ENCODE measurements at places on chromosomes 1 and 21. TPM values are rescaled to one million over a fixed set of nuclear protein-coding genes. Genes with fewer than 3 reads are reported as not detected.
A peak's percentile ranks its signal among the peaks of the same experiment; 100 is the strongest.

DNA sequence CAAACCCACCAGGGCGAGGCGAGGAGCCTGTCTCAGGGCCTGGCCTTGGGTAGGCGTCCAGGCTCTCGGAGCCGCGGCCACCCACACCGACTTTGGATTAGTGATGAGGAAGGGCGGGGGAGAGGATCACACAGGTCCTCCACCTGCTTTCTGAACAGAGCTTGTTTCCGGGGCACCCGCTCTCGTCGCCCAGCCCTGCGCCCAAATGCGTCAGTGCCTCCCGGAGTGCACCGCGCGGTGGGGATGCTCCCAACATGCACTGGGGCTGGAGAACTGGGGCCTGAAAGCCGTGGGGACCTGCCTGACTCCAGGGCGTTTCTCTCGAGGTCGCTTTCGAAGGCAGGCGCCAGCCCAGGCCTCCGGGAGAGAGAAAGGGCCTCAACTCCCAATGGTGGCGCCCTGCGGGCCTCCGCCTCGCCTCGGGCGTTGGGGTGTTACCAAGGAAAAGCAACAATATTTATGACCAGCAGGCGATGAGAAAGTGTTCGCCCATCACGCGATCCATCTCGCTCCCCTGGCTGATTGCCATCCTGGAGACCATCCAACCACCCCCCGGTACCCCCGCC is 8.9 kb upstream of the LHX8 start:
- DNase-seq, result no peak

DNA sequence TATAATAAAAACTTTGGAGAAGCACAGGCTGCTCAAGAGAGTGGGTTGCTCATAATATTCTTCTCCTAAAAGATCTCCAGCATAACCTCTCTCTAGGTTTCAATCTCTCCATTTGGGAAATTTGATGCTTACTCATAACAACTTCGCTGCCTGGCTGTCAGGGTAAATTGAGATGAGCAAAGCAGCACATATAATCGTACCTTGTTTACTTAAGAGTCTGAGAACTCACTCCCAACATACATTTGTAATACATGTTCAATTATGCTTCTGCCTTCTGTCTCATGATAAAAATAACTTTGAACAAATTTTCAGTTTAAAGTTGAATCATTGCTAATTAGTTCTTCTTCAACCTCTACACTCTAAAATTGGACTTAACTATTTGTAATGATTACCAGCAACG is 68.9 kb downstream of the DUSP10 start:
- no peak for DNase-seq

DNA sequence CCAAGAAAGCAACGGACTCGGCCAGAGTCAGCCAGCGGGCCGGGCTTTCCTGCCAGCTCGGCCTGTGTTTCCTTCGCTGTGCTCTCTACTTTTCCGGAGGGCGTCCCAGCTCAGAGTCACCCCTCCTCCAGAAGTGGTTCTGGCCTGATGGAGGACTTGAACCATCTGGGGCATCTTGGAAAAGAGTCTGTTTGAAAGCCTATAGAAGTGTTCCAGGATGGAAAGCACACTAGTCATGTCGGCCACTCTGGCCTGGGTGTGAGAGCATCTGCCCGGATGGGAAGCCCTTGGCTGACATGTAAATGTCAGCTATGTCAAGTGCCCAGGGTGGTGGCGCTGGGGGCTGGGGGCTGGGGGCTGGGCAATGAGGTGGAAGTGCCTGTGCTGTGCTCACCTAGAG is 113.4 kb downstream of the DHRS3 start:
- DNase-seq, result no peak

- DNase-seq, result no peak
Observed at GRCh38 chr1:25541889-25542658, 1.3 kb upstream of the LDLRAP1 start.

GRCh38 chr1:22037520-22037919 is 15.0 kb upstream of the CDC42 start:
- DNase-seq, result no peak

DNA sequence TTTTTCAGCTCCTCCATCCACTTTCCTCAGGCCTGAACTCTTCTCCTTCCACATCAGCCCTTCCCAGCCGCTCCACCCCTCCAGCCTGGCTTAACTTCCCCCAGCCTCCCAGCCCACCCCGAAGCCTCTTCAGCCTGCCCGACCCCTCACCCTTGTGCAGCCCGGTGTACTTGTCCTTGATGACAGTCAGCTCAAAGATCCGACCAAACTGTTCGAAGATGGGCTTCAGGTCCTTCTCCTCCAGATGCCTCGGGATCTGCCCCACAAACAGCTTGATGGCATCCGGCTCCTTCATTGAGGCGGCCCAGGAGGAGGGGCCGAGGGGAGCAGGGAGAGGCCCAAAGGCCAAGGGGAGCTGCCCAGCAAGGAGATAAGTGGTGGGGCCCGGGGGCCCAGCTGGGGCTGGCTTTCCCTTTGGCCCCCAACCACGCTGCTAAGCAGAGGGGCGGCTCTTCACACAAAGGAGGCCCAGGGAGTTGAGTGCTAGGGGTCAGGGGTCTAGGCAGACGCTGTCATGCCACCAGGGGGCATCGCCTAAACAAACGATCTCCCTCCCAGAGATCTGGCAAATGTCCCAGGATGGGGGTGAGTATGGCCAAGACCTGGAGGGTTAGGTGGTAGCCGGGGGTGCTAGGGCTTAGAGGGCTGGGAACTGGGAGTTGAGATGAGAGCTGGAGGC is 738 bp downstream of the CELF3 start:
- DNase-seq, result no peak

GRCh38 chr1:55318116-55318817 is 103.1 kb upstream of the USP24 start:
- DNase-seq, result no peak

DNA sequence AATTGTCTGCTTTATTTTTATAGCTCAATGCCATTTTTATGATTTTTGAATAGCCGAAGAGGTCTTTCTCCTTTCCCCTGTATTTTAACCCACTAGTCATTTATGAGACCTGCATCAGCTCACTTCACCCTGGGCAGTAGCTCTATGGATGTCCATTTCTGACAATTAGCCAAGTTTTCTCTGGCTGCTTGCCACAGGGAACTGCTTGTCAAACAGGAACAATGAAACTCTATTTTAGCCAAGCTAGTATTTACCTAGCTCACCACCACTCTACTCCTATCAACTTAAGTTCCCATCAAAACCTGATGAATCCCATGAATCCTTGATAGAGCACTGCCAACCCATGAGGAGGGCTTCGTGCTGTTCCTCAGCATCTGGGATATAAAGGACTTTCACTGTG is 406.7 kb downstream of the RWDD3 start:
- no peak for DNase-seq

DNA sequence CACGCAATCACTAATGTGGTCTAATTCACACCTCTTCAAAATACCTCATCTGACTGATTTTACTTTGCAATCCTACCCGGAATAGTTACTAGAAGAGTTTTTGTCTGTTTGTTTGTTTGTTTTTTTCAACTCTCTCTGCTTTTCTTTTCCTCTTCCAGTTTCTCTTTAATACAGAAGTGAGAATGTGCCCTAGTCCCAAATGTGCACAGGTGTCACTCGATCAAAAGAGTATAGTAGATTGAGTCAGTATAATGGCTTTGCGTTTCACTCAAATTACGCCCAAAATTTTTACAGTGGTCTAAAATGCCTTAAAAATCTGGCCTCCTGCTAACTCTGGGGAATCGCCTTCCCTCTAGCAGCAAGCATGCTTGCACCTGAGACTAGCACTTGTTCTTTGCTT is 1536.8 kb downstream of the KCNT2 start:
- no peak for DNase-seq

DNA sequence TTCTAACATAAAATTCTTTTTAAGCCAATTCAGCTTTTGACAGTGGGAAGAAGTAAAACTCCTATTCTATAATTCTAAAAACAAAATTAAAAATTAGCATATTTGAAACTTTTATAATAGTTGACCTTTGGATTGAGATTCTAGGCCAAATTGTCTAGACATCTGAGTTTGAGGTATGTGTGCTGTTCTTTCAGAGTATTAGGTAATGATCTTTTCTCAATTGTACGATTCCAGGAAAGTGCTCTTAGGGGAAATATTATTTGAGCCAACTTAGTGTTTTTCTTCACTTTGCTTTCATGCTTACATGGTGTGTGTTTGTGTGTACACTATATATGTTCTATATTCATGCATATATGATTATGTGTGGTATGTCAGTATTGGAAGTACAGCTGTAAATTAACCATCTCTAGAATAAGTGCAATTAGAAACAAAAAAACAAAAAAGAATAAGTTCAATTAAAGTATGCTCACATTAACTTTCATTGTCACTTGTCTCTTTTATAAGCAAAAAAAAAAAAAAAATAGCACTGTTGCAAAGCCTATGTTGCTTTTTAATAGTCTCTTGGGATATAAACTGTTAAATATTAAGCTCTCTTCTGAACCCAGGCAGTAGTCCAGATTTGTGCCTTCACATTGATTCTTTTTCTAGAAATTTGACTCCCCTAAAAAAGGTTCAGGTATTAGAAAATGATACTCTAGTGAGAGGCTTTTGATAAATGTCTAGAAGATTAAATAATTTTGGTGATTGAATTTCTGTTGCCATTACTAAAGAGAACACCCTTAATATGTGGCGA is 132.2 kb downstream of the ATP5PO start:
- DNase-seq, result no peak

- no peak for DNase-seq
Observed at GRCh38 chr1:174916846-174917245, 82.9 kb upstream of the CACYBP start.

DNA sequence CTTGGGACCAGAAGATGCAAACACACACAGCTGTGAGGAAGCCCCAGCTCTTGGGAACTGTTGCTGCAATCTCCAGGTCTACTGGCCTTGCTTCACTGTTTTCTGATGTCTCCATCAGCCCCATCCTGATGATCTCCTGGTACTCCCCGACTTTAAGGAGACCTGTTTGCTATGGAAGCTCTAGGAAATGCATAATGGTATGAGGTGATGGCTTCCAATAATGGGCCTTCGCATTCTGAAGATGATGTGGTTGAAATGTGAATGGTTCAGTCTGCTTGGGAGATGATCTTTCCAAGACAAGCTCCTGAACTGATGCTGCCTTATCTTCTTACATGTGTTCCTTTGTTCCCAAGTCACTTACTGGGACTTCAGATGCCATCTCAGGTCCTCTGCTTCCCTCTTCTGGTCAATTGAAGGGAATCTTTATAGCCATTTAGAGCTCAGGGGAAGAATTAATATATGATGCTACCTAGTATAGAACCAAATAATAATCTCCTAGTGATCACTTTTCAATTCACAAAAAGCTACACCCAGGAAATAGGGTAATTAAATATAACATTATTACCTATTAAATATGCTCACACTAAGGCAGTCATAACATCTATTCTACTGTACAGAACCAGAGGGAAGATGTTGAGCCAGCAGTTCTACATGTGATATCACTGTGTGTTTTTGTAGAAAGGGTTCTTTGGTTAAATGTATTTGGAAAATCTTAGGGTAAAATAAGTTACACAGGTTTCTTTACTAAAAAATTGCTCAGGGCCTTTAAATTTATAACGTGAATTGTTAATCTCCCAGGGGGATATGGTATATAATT is 73.9 kb upstream of the VTCN1 start:
- peak; percentile 29 for DNase-seq

DNA sequence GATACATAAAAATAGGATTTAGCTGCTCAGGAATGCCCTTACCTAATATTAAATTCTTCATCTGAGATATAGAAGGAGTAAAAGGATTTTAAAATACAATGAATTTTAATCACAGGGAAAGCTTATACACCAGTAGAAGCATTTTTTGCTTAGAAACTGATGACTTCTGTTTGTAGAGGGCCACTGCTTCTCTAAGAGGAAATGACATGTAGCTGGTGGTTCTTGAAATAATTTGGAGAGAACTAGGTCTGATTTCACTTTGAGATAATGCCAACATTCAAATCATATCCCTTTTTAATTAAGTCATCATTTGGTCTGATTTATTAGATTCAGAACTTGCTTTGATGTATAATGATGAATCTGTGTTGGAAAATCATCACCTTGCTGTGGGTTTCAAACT is 166.6 kb upstream of the SGIP1 start:
- no peak for DNase-seq

- DNase-seq, result no peak
Observed at GRCh38 chr1:51660580-51660979, 43.7 kb downstream of the OSBPL9 start.

DNA sequence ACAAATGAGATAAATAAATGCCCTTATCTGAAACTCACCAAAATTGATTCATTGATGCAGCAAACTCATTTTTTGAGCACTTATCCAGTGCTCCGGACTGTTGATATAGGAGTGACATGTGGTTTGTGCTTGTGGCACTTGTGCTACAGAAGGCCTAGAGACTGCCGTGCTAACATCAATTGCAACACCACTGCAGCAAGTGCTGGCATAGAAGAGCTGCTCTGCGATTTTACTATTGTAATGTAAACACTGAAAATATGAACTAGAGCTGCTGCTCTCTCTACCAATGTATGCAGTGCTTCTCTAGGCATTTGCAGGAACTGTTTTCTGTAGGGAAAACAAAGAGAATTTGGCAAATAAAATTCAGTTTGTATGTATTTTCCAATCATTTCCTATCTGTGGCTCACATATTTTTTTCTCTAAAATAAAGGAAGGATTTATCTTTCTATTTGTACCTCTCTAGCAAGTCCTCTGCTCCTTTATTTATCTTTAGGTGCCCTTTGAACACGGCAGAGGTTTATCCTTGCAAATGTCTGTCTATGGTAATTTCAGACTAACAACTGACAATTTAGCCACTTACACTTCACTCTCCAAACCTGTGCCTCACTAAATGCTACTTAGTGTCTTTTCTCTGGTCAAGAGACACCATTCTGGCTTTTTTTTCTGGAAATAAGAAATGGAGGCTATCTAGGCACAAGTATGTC is 409.5 kb upstream of the ADGRL2 start:
- no peak for DNase-seq

DNA sequence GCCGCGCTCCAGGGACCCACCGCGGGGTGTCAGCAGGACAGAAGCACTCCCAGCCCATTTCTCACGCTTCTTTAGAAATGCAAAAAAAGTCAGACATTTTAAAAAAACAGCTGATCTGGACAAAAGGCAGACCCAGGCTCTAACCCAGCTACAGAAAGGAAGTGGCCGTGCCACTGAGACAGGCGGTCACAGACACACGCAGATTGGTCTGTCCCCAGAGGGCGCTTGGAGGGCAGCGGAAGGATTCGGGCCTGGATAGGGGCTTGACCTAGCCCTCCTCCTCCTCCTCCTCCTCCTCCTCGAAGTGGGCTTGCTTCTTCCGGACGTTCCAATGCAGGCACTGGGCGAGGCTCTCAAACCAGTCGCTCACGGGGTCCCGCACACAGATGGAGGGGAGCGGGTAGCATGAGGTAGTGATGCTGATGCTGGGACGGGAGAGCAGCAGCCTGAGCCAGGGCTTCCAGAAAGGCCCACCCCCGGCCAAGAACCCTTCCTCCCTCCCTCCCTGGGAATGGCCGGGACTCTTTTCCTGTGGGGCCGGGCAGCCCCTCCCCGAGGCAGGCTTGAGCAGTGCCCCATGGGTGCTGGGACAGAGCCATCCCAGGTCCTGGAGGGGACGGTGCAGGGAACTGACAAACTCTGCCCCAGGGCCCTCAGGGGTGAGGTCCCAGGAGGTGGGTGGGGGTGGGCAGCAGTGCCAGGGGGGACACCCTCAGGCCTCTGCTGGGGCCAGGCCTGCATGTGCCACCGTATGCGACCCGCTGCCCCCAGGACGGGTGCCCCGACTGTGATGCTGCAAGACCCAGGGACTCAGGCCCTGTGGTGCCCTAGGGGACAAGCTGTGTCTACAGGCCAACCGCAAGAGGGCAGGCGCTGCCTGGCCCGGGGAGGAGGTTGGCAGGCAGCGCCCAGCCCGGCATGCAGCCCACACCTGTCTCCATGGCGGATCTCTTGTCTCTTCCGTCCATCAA is 25.3 kb downstream of the NADK start:
- DNase-seq, result no peak

Gene SYF2
- 56.5 TPM for polyA plus RNA-seq

Gene STRIP1
- 30.5 TPM for polyA plus RNA-seq

Gene RGS1
- polyA plus RNA-seq, result 1.8 TPM

Gene ELAPOR1
- polyA plus RNA-seq, result 0.40 TPM

Gene PRMT2
- 116 TPM for polyA plus RNA-seq

Gene CR1
- polyA plus RNA-seq, result 0.78 TPM
